ENCODE measurements at places on chromosomes 12 and 14. TPM values are rescaled to one million over a fixed set of nuclear protein-coding genes. Genes with fewer than 3 reads are reported as not detected.

Gene PTPRO
- total RNA-seq, result not detected

Gene OR6C2
- not detected for total RNA-seq

Gene BEST3
- 0.11 TPM for total RNA-seq

Gene KIF21A
- total RNA-seq, result 4.5 TPM

Gene DEPDC4
- 0.22 TPM for total RNA-seq

Gene SLC6A15
- total RNA-seq, result 1.0 TPM

Gene OTX2
- total RNA-seq, result not detected

Gene DBX2
- total RNA-seq, result not detected

Gene GDF11
- total RNA-seq, result 1.4 TPM

Gene TOX4
- total RNA-seq, result 20.2 TPM

Gene OTUB2
- total RNA-seq, result 0.60 TPM

Gene COX8C
- total RNA-seq, result not detected

Gene PPP1R1A
- not detected for total RNA-seq

Gene THAP2
- 2.2 TPM for total RNA-seq

Gene ABCC9
- total RNA-seq, result 0.11 TPM

Gene PRH2
- not detected for total RNA-seq

Gene GZMB
- total RNA-seq, result not detected

Gene PTPRQ
- under 0.01 TPM for total RNA-seq

Gene GLIPR1L2
- 0.09 TPM for total RNA-seq

Gene NELL2
- total RNA-seq, result not detected

Gene ENO2
- 1.1 TPM for total RNA-seq

Gene TBX3
- total RNA-seq, result 0.22 TPM

Gene PIWIL1
- total RNA-seq, result not detected

Gene IFNG-AS1
- not detected for total RNA-seq

Gene ZC2HC1C
- total RNA-seq, result 0.33 TPM

Gene DTX1
- total RNA-seq, result 2.9 TPM

Gene CIROP
- total RNA-seq, result not detected

Gene FGF23
- not detected for total RNA-seq

Gene HIF1A
- total RNA-seq, result 159 TPM

Gene SYNE3
- total RNA-seq, result 27.6 TPM

Gene RNASE3
- total RNA-seq, result not detected

Gene INSM2
- total RNA-seq, result not detected

Gene RGS6
- total RNA-seq, result not detected

Gene PLCZ1
- not detected for total RNA-seq

Gene IL26
- total RNA-seq, result not detected

Gene MSRB3
- 47.9 TPM for total RNA-seq

Gene SERPINA9
- total RNA-seq, result not detected

Gene TMPO
- 40.2 TPM for total RNA-seq

Gene DICER1
- 35.3 TPM for total RNA-seq

Gene YY1
- 46.7 TPM for total RNA-seq

Gene BIN2
- not detected for total RNA-seq

Gene CORO1C
- total RNA-seq, result 221 TPM

Gene KRT82
- total RNA-seq, result not detected

Gene PMCH
- total RNA-seq, result not detected

Gene TRIM9
- under 0.01 TPM for total RNA-seq

Data from dermis lymphatic vessel endothelial cell (primary cell).